Epithelial cell of prostate (primary cell): ENCODE measurements at places on chromosomes 12 and 14.

- DNase-seq: no peak
These were observed 91.2 kb downstream of the KIF26A start for GRCh38 chr14:104229534-104230055.

DNA sequence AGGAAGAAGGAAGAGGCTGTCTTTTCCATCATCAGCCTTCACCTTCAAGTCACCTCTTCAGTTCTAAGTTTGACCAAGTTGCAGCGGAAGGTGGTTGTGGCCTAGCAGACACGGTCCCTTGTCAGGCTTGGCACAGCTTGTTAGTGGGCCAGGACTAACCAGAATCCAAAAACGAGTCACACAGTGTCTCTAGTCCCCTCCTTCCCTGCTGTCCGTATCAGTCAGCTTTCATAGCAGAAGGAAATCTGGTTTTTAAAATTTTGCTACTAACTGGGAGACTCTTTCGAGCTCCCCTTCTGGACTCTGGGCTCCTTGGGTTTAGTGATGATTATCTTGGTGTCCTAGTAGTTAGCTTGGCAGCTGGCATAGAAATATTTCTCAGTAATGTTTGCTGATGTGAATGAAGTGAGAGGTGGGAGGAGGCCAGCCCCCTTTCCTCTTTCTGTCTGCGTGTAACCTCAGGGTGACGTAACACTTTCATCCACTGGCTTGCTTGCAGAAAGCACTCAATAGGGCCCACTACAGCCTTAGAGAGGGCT lies 3.8 kb downstream of the ETV6 start:
- no peak for DNase-seq

- no peak for DNase-seq
These were observed 344.6 kb downstream of the ETNK1 start for GRCh38 chr12:22969521-22969920.

GRCh38 chr14:88995437-88996198 lies 171.2 kb downstream of the TTC8 start:
- no peak for DNase-seq

DNA sequence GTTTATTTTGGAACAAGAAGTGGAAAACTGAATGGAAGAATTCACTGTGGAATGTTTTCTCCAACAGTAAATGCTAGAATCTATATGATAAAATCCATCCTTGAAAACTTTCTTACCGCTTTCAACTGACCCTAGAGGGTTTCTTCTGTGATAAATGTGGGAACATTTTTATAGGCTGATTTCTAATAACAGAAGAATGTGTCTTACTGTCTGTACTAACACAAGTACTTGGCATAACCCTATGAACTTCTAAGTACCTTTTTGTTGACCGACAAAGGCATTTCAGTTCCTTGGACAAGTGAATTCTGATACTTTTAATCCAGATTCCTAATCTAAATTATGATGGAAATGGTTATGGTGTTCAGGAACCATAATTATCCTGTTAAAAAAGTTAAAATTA lies 1109.7 kb upstream of the FLRT2 start:
- DNase-seq: no peak

- no peak for DNase-seq
These were observed 78.3 kb downstream of the AACS start for GRCh38 chr12:125143491-125143890.

GRCh38 chr12:63070709-63071108 lies 80.3 kb downstream of the AVPR1A start:
- no peak for DNase-seq

GRCh38 chr14:61661471-61662400 lies 33.6 kb upstream of the HIF1A start:
- no peak for DNase-seq

DNA sequence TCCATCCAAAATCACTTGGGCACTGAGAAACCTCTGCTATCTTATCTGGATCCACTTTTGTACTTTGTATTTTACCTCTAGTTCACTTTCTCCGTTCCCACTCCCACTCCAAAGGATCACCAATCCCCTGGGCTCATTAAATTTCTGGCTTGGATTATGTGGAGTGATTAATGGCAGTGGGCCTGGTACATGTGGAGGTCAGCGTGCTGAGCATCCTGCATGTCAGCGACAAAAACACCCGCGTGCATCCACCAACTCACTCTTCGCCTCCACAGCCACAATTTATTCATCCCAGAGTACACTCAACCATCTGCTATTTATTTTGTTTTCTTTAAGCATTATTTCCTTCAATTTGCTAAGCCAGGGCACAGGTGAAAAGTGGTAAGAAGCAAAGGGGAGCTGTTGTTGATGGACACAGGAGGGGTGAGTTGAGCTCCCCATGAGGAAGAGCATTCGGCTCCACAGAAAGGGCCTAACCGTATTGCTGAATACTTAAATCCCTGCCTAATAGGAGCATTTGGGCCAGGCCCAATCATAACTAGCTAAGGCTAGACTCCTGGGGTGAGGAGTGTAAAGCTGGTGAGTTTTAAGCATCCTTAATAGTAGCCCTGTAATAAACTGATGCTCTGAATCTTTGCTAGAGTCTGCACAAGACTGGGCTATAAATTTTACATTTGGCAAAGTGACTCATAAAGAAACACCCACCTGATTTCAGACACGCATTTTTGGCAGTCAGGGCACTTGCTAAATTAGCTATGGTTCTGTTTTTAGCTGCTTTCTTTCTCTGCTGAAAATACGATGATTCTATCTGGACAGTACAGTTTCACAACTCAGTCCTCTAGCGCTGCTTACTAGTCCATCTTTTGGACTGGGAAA lies 137.8 kb downstream of the SLC25A21 start:
- no peak for DNase-seq

GRCh38 chr12:74317078-74317601 lies 220.5 kb upstream of the ATXN7L3B start:
- DNase-seq: no peak

GRCh38 chr14:53516261-53516774 lies 363.2 kb upstream of the DDHD1 start:
- no peak for DNase-seq

GRCh38 chr14:98953551-98954348 lies 318.2 kb downstream of the BCL11B start:
- DNase-seq: peak; percentile 24

GRCh38 chr14:64005822-64006221 lies 153.0 kb downstream of the SYNE2 start:
- no peak for DNase-seq

GRCh38 chr12:123026094-123026853 lies 45.8 kb downstream of the ARL6IP4 start:
- DNase-seq: no peak

GRCh38 chr12:94211021-94211420 lies 62.6 kb downstream of the PLXNC1 start:
- no peak for DNase-seq

- DNase-seq: no peak
These were observed 104.1 kb downstream of the IGF1 start for GRCh38 chr12:102376181-102376747.

GRCh38 chr12:64890873-64891468 lies 66.5 kb downstream of the TBC1D30 start:
- no peak for DNase-seq

DNA sequence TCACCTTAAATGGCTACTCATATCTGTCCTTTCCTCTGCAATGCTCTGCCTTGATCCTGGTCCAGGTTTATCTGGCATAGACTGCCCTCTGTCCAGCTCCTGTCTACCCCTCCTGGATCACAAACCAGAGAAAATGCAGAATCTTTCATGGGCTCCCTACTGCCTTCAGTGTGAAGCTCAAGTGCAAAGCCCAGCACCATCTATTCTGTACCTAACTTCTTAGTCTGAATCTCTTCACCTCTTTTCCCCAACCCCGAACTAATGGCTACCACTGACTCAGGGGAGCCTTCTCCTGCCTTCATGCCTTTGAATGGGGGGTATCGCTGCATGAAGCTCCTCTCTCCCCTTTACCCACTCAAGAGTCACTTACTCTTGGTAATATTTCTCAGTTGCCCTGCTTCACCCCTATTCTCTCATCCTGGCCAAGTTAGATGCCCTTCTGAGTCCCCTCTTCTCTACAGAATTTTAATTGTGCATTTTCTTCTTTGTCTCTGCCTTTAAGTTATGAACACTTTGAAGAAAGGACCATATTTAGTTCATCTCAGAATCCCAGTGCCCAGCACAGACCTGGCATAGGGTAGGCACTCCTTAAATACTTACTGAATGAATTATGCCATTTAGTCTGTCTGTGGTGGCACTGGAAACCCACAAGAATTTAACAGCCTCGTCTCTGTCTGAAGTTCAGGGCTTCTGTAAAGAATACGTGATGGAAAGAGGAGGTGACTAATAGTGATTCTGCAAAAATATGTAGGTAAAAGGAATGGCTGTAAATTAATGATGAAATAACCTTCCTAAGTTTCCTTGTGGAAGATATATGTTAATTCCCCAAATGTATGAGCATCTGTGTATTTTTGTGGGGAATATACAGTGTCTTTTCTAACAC lies 191.3 kb upstream of the AMIGO2 start:
- peak; percentile 96 for DNase-seq

- no peak for DNase-seq
These were observed 2.3 kb downstream of the CLEC2B start for GRCh38 chr12:9866860-9867269.

DNA sequence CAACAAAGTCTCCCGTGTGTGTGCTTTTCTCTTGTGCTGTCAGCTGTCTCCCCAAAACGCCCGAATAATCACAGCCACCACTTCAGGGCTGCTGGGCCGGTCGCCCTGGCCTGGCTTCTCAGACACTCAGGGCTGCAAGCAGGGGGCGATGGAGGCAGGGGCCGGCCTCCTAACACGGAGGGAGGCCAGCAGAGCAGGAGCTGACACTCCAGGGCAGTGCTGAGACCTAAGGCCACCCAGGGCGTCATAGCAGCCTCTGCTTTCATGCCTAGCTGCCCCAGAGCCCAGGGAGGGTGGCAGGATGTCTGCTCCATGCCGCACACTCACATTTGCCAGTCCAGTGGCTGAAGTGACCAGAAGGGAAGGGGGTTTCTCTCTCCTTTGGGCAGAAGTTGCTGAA lies 25.6 kb downstream of the STX2 start:
- DNase-seq: no peak

- no peak for DNase-seq
These were observed 6.7 kb upstream of the STXBP6 start for GRCh38 chr14:25056688-25057078.

DNA sequence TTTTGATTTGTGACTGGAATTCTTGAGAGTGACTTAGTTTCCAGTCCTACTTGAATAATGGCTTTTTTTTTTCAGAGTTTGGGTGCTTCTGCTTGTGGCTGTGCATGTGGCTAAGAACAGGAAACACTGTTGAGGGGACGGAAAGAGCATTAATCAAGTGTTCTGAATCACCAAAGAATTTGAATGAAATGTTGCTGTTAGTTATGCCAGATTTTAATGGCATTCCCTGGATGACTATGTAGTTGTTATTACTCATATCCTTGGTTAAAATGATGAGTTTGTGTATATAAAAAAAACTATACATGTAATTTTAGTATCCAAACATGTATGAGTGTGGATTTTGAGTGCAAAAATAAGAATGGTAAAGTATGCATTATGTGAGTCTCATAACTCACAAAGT lies 347.9 kb downstream of the BCAT1 start:
- peak; percentile 36 for DNase-seq
